ENCODE measurements at places on chromosomes 11 and 22.

DNA sequence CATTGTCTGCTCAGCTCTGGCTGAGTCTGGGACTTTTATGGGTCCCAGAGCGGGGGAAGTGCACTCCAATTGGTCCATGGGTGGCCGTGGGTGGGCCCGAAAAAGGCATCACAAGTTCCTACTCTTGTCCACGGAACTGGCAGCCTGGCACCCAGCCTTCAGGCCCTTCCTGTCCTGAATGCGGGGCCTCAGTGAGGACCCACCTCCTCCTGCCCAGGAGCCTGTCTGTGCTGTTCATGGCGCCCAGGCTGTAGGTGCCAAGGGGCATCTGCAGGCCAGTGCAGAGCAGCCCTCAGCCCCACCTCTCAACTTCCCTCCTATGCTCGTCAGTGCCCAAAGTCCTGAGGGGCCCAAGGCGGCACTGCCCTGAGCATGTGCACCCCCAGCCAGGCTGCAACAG is 411.7 kb upstream of the KIRREL3 start:
- no peak for ATAC-seq

GRCh38 chr11:128400382-128401203 is 186.8 kb downstream of the ETS1 start:
- no peak for ATAC-seq

DNA sequence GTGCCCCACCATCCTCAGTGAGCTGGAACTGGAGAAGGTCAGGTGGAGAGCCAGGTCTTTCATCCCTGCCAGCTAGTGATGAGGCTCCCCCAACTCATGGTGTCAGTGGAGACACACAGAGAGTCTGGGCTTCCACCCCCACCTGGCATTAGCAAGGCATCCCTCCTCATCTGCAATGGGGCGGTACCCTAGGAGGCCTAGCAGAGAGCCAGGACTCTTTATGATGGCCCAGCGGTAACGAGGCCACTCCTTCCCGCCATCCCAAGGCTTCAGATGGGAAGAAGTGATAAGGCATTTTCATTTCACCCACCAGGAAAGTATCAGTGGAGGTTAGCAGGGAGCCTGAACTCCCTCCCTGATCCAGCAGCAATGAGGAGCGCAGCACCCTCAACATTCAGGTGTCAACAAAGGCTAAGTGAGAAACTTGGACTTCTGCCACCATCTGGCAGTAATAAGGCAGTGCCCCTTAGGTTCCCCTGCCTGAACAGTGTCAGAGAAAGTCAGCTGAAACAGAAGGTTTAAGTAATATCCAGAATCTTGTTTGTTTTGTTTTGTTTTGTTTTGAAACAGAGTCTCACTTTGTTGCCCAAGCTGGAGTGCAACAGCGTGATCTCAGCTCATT is 40.5 kb upstream of the FBLN1 start:
- no peak for ATAC-seq

DNA sequence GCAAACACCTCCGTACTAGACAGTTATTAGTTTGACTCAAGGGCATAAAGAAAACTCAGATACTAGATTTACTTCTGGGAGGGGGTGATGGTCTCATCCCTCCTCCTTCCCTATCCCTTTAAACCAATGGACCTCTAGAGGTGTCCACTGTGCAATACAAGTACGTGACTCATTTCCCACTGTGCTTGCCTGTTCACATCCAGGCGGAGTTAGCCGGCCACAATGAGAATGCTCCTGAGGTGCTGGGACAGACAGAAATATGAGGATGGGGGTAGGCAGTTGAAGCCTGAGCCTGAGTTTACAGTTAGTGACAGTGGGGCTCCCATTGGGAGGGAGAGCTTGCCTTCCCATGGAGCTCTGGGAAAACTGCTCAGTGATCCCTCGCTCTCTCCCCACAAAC is 8.4 kb upstream of the PMM1 start:
- no peak for ATAC-seq

- no peak for ATAC-seq
These were observed 28.9 kb downstream of the CREB3L1 start for GRCh38 chr11:46306296-46306853.

DNA sequence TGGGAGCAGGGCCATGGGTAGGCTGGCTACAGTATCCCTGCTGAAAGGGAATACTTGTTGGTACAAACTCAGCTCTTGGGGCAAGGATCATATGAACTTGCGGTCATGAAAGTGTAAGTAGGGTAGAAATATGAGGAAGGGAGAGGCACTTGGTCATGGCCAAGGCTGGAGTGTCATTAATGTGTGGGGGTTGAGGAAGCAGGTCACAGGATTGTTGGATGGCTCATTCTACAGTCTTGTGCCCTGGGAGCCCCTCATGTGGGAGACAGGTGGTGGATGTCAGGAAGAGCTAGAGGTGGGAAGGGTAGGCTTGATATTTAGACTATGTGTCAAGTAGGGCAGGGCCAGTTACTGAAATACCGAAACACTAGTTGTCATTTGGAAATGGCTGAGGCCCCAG is 95.5 kb downstream of the RRM1 start:
- no peak for ATAC-seq

DNA sequence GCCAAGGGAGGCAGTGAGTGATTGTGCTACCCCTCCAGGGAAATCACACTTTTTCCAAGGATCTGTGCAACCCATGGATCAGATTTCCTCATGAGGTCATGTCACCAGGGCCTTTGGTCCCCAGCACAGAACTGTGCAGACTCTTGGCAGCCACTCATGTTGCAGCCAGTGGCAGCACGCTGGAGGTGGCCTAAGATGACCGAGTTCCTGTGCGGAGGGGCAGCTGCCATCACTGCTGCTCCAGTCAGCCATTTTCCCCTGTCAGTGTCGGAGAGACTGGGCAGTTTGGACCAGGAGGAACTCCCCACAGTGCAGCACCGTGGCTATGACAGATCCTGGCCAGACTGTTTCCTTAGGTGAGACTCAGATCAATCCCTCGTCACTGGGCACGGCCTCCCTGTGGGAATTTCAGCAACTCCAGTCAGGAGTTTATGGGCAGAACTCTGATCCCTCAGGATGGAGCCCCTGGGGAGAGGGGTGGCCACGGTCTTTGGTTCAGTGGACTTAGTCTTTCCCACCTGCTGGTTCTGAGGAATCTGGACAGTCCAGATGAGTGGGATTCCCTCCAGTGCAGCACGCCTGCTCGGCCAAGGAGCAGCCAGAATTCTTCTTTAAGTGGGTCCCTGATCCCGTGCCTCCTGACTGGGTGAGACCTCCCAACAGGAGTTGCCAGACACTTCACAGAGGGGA is 194.6 kb upstream of the CARD18 start:
- peak; percentile 47 for ATAC-seq

- peak; percentile 13 for ATAC-seq
These were observed 2.0 kb downstream of the MYH9 start for GRCh38 chr22:36385491-36386350.

GRCh38 chr11:2260491-2261364 is 9.7 kb downstream of the ASCL2 start:
- no peak for ATAC-seq

- ATAC-seq = no peak
These were observed 19.4 kb upstream of the POLA2 start for GRCh38 chr11:65242389-65242788.

- no peak for ATAC-seq
These were observed 23.6 kb downstream of the DCPS start for GRCh38 chr11:126327281-126328000.

- ATAC-seq = no peak
These were observed 85.0 kb upstream of the SEPTIN5 start for GRCh38 chr22:19629331-19629719.

All from stimulated activated memory B cell treated with anti-CD40 and anti-IgM and Interleukin-4, amounts not matched to agents 10 μg/mL and 1 μg/mL and 100 μg/mL, for 72 hours (primary cell).